ENCODE measurements at places on chromosomes 11 and 22. TPM values are rescaled to one million over a fixed set of nuclear protein-coding genes. Genes with fewer than 3 reads are reported as not detected.

DNA sequence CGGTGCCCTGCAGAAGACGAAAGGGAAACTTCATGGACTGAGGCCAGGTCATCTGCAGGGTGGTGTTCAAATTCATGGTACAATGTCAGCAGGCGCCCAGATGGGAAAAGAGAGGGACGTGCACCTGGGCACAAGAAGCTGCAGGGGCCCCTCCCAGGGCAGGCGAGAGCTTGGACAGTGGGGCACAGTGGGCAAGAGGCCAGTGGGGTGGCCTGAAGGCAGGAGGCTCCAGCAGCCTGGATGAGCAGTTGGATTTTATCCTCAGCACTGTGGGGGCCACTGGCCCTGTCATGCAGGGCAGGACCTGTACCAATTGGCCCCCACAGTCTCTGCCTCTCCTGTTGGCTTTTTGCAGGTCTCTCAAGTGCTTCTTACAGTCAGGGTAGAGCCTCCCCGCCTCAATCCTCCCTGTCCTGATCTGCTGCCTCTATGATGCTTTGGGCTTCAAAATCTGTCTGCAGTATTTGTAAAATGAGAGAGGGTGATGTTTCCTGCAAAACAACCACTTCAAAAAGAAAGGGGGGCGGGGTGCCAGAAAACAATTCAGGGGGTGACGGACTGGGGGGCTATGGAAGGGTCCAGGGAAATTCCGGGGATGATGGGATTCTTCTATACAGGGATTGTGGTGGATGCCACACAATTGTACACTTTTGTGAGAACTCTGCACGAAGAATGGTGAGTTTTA is 1.7 kb upstream of the BID start:
- no peak for DNase-seq

DNA sequence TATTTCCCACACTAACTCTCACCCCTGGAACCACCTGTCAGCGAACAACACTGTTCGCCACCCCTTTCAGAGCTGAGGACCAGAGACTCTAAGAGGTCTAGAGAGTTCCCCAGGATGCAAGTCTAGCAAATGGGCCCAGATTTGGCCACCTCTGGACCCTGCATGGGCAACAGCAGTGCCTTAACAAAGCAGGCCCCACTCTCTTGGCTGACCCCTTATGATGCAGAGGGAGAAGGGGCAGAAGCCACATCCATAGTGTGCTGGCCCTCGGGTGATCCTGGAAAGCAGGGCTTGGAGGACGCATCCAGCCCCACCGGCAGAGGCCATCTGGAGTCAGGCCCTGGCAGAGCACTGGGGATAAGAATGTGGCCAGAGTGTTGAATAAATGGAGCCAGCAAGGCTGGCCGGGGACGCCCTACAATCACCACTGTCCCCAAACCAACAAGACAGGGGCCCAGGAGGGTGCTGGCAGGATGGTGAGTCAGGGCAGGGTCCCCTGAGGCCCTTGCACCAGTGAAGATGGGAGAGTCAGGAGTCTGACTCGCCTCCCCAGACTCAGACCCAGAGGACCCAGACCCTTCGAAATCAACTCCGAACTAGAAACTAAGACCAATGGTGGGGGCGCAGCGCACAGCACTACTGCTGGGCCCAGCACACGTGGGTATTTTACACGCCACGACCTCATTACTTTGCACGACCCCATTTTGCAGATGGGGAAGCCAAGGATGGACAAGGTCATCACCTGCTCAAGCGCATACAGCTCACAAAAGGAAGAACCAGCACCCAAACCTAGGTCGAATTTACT is 6.5 kb downstream of the CSNK1E start:
- no peak for DNase-seq

The OR8B4 gene
- total RNA-seq = not detected

The RIBC2 gene
- 1.3 TPM for total RNA-seq
